H54 (cell line): ENCODE measurements at places on chromosomes 13 and 19.

DNA sequence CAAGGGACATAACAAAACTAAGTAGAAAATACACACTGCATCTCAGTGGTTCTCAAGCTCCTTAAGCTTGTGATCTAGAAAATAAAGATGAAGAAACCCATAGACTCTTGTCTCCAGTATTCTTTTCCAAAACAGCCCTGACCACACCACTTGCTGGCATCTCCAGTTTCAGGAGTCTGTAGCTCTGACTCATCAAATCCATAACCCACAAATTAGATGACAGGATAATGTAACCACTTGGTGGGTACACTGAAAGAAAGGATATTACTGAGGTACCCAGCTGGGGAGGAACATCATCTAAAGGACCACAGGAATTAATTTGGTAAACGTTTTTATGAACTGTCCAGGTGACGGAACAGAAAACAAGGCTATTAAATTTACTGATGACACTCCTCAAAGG is 214.7 kb downstream of the VWA8 start:
- DNase-seq, result no peak

- no peak for DNase-seq
Measured at GRCh38 chr13:24982333-24982999, 113.5 kb upstream of the PABPC3 start.

DNA sequence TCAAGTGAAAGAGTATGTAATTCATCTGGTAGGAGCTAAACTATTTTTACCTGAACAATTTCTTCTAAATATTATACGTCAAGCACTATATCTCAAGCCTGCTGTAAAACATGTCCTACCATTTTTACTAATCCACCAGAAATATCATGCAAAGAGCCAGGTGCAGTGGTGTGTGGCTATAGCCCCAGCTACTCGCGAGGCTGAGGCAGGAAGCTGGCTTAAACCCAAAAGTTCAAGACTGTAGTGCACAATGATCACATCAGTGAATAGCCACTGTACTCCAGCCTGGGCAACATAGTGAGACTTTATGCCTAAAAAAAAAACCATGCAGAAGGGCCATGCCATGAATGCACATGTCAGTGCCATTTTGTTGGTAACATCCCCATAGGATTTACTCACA is 20.7 kb upstream of the CLN5 start:
- no peak for DNase-seq

DNA sequence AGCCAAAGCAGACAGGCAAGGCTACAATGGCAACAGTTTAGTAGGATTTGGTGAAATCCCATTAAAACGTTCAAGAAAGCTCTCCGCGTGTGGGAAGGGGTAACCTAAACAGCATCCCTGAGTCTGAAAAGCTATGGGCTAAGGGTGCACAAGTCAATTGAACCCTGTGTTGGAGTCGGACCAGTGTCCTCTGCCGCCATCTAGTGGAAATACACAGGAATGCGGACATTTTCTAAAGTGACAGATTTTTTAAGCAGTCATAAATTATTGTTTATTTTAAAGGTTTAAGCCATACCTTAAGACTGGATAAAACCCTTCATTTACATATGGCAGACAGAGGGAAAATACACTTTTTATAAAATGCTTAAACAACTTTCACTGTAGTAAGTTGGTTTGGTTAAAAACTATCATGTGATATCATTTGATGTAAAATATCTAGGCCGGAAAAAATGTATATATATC is 26.5 kb upstream of the LSM14A start:
- peak; percentile 48 for DNase-seq

- DNase-seq, result no peak
Measured at GRCh38 chr19:43611788-43612187, at the start of gene SRRM5. SRRM5 (plus strand) TSS chr19:43612088; CDS start chr19:43612122, 34 bp downstream.

GRCh38 chr19:6999933-7000332 is 21.3 kb downstream of the MBD3L2B start:
- no peak for DNase-seq

- peak; percentile 84 for DNase-seq
Measured at GRCh38 chr19:12933287-12934072, at the start of gene FARSA. FARSA (minus strand) TSS chr19:12933711; CDS start chr19:12933696, 15 bp downstream.

GRCh38 chr13:43411741-43412140 is 375.0 kb downstream of the ENOX1 start:
- DNase-seq, result no peak

- no peak for DNase-seq
Measured at GRCh38 chr13:106393776-106394175, 141.7 kb downstream of the EFNB2 start.

GRCh38 chr13:44921931-44922758 is 67.1 kb downstream of the NUFIP1 start:
- DNase-seq, result peak; percentile 13

DNA sequence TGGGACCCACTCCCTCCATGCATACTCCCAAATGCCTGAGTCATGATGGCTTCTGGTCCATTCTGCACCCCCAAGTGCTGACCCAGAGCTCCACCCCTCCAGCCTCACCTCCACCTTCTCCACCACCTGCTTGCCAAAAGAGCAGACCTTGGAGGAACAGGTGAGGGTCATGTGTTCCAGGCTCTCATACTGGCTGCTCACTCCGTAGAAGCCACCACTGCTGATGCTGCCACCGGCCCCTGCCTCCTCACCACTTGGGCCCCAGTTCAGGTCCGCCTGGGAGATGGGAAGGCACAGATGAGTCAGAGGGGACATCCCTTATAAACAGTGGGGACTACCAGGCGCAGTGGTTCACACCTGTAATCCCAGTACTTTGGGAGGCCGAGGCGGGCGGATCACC is 7.9 kb downstream of the CD37 start:
- no peak for DNase-seq

GRCh38 chr19:46155237-46155636 is 7.2 kb downstream of the IGFL2 start:
- DNase-seq, result no peak

GRCh38 chr13:44796597-44797490 is 192.4 kb downstream of the NUFIP1 start:
- no peak for DNase-seq

GRCh38 chr13:111232191-111232590 is 88.3 kb upstream of the TEX29 start:
- DNase-seq, result no peak

- no peak for DNase-seq
Measured at GRCh38 chr13:88648598-88649373, 977.6 kb downstream of the SLITRK5 start.

DNA sequence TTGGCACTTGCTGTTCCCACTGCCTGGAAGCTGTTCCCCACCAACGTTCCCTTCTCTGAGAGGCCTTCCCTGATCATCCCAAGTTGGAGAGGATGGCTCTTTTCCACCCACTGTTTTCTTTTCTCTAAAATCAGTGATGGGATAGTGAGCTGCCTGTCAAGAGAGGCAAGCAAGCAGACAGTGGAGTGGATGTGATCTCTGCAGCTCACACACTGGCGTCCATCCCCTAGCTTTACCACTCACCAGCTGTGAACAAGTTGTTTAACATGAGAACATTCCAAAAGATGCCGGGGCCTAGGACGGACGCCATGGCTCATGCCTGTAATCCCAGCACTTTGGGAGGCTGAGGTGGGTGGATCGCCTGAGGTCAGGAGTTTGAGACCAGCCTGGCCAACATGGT is 28.0 kb upstream of the SEMA6B start:
- DNase-seq, result no peak

DNA sequence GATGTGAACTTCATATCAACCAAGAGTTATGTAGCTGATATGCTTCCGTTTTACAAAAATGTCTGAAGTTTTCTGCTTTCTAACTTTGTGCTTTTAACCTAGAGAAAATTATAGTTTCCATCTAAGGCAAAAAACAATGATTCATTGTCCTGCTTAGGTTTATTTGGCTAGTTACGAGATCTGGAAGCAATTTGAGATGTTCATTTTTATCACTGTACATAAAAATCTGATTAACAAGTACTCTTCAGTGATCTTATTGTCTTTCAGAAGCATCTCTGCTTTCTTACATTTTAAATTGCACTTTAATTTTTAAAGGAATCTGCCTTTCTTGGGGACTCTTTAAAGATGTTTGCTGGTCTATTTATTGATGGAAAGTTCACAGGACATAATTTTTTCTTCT is 188.1 kb downstream of the RFC3 start:
- DNase-seq, result no peak

DNA sequence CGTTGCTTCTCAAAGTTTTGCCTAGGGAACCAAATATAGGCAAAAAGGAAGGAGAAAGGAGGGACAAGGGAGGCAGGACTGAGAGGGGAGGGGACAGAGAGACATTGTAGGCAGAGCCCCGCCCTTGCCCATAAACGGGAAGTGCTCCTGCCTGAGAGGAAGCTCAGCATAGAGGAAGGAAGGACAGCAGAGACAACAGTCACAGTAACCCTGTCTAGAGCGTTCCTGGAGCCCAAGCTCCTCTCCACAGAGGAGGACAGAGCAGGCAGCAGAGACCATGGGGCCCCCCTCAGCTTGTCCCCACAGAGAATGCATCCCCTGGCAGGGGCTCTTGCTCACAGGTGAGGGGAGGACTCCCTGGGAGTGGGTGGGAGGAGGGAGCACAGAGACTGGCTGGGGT is at the start of gene CEACAM21:
TSS of gene CEACAM21 (plus strand) at position 169 of the 400 bp plus-strand sequence. CDS start at position 278, 109 bp downstream.
- DNase-seq, result no peak

DNA sequence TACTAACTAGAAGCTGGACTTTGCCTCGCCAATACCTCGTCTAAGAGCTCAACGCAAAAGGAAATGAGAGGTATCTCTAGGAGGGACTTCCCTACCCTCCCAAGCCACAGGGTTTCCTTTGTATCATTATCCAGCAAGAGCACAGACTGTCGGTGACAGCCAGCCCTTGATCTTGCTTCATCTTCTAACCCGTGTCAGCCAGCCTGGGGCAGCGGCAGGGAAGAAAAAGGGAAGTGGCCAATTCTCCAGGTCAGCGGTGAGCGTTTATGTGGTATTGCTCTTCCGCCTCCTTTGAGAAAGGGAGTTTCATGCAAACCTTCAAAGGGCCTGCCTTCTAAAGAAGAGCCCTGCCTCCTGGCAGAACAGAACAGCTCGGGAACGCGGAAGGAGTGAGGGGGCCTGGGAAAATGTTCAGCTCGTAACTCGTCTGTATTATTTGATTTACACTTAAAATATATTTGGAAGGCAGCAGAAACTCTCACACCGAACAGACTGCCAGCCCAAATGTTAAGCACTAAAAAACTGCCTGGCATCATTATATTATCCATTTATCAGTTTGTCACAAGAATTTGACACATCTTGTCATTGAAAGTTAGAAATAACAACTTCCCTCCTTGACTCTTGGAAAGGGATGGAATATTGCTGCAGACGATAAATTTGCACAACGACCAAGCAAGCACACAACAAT is 41.8 kb downstream of the EFNB2 start:
- no peak for DNase-seq

GRCh38 chr19:23528376-23528775 is 133.1 kb upstream of the ZNF91 start:
- DNase-seq, result no peak

- no peak for DNase-seq
Measured at GRCh38 chr19:14804765-14805164, 26.4 kb upstream of the ADGRE2 start.

DNA sequence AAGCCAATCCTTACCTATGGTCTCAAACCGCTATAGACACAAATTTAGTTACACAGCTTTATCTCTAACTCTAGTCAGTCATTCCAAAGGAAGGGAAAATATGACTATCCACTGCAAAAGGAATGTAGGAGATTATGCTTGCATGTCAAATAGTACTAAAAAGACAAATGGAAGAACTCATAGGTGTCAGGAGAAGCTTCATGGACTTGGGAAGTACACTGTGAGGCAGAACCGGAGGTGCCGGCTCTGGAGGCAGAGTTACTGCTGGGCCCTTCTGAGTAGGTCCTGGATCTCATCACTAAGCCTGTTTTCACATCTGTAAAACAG is 97.5 kb downstream of the FOXO1 start:
- DNase-seq, result no peak
